Inflammatory macrophage treated with lipopolysaccharide for 4 hours (primary cell): ENCODE measurements at places on chromosomes 11 and 22.

DNA sequence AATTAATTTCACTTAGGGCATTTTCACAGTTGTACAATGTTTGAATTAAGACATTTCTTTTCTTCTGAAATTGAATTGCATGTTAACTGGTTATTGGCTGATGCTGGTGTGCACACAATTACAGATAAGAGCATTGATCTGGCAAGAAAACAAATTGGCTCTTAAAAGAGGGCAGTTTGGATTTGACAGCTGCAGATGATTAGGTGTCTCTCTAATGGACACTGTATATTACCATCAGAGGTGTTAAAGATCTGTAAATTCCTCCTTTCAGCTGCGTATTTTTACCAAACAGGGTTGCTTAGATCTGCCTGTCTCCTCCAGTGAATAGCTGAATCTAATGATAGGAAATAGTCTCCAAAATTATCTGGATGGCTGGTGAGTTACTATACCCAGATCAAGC lies 198.5 kb downstream of the BLID start:
- no peak for DNase-seq

DNA sequence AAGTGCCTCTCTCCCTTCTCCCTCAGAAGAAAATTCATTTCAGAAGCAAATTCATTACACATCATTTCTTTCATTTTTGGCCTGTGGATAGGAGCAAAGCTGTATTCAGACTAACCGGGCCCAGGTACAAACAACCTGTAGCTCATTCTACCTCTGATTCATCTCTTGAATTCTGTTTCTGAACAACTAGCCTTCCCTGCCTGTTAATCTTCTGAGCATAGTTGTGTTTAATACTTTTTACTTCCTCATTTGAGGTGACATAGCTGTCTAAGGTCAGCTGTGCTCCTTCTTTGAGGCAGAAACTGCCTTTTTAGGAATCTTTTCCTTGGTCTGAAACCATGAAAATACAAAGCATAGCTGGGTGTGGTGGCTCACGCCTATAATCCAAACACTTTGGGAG lies 12.6 kb upstream of the IL18BP start:
- peak; percentile 31 for DNase-seq

DNA sequence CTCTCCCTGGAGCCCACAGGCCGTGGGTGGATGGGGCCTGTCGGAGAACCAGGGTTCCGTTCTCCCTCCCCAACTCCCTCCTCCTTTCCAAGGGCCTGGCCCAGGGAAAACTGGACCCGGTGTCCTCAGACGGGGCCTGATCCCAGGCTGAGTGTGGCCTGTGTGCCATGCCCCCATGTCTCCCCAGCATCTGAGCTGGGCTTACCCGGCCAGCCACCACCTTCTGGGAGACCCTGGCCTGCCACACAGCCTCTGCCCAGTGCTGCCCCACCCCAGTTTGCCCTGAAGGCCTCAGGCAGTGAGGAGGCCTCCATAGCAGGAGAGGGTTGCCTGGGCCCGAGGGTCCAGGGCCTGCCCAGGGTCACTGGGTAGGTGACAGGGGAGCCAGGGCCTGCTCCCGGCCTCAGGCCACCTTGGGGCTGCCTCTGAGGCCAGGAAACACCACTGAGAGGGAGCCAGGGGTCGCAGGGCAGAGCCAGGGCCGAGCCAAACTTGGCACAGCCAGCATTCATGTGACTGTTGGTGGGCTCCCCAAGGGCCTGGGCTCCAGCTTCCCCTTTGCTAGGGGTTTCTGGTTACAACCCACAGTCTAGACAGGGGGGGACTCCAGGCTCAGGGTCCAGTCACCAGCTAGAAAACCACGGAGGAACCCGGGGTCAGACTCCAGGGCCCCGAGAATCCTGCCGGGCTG lies 590 bp upstream of the IFITM10 start:
- DNase-seq: no peak

GRCh38 chr11:40170078-40170477 lies 1289.4 kb downstream of the LRRC4C start:
- no peak for DNase-seq

DNA sequence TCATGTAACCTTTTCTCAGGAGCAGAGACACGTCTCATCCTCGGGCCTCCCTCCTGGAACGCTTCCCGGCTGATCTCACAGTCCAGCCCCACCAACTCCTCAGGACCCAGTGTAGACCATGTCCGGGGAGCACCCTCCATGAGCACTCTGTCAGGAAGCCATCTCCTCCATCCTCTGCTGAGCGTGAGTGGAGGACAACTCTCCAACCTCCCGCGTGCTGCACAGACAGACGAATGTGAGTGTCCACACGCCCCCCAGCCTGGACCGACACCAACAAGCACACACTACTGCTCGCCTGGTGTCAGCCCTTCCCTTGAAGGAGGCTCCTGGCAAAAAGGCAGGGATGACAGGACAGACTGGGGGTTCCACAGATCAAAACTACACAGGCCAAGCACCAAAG lies 86.6 kb downstream of the SHANK2 start:
- DNase-seq: no peak

- no peak for DNase-seq
Observed at GRCh38 chr11:134623711-134624110, 211.7 kb upstream of the B3GAT1 start.

DNA sequence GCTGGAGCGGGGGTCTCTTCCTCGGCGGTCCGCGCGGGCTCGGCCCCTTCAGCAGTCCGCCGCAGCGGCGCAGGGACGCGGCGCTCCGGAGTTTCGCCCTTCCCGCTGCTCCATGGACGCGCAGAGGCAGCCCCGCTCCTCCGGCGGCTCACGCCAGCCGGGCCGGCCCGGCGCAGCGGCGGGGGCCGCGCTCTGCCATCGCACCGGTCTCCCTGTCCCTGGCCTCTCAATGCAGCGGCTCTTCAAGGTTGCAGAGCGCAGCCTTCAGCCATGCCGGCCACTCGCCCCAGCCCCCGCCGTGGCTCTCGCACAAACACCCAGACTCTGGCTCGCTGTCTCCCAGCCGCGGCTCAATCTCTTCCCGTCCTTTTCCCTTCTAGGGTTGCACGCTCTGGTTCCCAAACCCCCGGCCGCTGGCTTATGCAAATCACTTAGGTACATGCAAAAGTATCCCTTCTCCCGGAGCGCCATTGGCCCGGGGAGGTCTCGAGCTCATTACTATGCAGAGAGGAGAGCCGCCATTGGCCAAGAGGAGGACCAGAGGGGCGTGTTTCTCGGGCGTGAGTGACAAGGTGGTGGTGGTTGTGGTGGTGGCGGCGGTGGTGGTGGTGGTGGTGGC lies at the start of gene LGR4:
LGR4 (minus strand) TSS at position 393 of the 619 bp plus-strand sequence. CDS start 488 bp downstream, outside the sequence.
- DNase-seq: peak; percentile 86

GRCh38 chr11:73187854-73188253 lies 30.2 kb upstream of the P2RY2 start:
- DNase-seq: no peak

GRCh38 chr22:37672206-37672919 lies 3.1 kb upstream of the LGALS1 start:
- no peak for DNase-seq

- DNase-seq: no peak
Observed at GRCh38 chr11:62122076-62122475, 1.7 kb upstream of the INCENP start.

GRCh38 chr11:104254347-104254746 lies 90.4 kb upstream of the PDGFD start:
- peak; percentile 7 for DNase-seq

- DNase-seq: no peak
Observed at GRCh38 chr11:28417601-28418323, 309.6 kb downstream of the METTL15 start.

DNA sequence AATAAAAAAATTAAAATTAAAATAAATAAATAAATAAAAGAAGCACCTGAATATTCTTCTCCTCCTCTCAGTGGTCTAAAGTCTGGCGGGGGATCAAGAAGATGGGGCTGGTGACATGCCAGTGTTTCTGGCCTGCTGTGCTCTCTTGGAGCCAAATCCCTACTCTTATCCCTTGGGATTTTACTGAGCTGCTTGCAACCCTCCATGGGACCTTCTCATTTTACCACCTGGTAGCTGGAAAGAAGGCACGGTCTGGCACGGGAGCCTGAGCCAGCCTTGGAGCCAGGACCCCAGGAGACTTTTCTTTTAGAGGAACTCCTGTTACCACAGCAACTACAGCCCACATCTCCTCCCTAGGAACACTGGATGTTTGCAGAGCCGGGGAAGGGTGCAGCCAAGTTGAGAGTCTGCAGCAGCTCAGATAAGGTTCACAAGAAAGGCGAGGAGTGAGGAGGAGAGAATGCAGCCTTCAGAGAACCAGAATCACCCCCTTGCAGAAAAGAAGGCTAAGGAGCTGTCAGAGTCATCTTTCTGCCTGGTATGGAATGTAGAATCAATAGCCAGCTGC lies 21.4 kb downstream of the CD6 start:
- no peak for DNase-seq

DNA sequence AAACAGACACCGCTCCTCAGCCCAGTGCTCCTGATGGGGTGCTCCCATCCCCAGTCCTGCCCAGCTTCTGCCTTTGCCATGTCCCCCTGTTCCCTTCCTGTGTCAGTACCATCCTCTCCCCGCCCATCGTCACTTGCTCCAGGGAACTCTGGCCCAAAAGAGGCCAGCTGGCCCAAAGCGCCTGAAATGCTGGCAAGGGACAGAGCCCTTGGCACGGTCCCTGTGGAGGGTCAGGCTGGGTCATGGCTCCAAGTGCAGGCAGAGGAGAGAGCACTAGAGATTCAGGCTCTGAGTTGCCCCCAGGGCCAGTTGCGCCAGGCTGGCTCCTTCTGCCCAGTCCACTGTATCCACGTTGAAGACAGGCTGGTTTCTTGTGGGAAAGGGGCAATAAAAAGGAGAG lies 8.4 kb upstream of the HDHD5 start:
- DNase-seq: no peak

DNA sequence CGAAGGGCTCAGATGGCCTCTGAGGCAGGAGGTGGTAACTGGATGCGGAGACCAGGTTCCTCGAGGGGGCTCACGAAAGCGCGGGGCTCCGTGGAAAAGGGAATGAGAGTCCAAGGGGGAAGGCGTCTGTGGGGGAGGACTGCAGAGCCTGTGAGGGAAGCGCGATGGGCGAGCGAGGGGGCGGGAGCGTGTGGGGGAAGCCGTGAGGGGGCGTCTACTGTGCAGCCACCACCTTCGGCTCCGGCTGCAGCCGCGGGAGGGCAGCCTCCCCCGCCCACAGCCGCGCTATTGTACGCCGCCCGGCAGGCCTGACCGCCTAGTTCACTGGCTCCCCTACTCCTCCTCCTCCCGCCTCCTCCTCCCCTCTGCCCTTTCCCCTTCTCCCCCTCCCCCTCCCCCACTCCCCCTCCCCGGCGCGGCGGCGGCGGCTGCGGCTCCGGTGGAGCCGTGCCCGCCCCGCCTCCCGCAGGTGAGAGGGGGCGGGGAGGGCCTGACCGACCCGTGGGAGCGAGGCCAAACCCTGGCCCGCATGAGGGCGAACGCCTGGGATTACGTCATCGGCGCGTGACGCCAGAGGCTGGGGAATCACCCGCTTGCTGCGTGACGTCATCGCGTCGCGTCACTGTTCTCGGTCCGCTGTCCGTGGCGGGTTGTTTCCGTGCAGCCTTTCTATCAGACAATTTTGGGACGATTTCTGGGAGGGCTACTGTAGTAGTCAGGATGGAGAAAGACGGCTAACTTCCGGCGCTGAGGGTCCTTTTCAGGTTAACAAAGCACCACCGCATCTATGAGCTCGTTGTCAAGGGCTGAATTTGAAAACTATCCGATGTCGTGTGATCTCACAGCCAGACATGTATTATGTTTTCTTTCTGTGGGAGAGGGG lies at the start of gene PAK1:
PAK1 (minus strand) TSS at position 294 of the 883 bp plus-strand sequence. CDS start 81,574 bp downstream, outside the sequence.
- peak; percentile 92 for DNase-seq

- DNase-seq: no peak
Observed at GRCh38 chr22:47967831-47968230, 1205.4 kb downstream of the TBC1D22A start.

GRCh38 chr11:73267906-73268540 lies 4.1 kb upstream of the P2RY6 start:
- no peak for DNase-seq

DNA sequence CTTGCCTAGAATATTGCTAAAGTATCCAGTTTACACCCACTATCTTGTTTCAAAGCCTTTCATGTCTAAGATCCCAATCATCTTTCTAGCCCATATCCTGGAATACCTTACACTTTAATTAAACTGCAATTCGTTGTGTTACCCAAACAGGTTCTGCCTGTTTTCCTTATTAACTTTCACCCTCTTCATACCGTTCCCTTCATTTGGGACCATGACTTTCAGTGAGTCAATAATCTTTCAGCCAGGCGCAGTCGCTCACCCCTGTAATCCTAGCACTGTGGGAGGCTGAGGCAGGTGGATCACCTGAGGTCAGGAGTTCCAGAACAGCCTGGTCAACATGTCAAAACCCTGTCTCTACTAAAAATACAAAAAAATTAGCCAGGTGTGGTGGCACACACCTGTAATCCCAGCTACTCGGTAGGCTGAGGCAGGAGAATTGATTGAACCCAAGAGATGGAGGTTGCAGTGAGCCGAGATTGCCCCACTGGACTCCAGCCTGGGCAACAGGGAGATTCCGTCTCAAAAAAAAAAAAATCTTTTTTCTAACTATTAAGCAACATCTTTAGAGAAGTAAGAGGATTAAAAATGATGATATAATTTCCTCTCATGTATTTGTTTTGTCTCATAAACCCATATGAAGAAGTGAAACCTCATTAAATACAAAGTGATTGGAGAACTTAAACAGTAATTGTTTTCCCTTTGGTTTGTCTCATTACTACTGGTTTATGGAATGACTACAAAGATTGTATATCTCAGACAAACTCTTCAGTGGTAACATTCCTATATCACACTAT lies 20.7 kb downstream of the DMC1 start:
- peak; percentile 95 for DNase-seq

GRCh38 chr11:3203221-3204043 lies 15.2 kb downstream of the MRGPRG start:
- DNase-seq: no peak

DNA sequence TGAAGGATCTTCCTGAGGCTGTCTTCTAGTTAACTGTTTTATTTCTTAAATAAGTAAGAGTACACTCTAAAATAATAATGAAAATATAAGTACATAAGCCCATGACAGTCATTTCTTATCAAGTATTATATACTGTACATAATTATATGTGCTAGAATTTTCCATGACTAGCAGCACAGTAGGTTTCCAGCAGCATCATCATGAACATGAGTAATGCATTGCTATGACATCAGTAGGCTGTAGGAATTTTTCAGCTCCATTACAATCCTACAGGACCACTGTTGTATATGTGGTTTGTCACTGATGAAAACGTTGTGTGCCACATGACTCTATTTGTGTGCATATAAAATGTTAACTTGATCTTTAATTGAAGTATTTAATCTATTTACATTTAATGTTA lies 22.0 kb downstream of the ZNF202 start:
- DNase-seq: no peak

- DNase-seq: no peak
Observed at GRCh38 chr11:11481371-11481770, 128.3 kb upstream of the CSNK2A3 start.

DNA sequence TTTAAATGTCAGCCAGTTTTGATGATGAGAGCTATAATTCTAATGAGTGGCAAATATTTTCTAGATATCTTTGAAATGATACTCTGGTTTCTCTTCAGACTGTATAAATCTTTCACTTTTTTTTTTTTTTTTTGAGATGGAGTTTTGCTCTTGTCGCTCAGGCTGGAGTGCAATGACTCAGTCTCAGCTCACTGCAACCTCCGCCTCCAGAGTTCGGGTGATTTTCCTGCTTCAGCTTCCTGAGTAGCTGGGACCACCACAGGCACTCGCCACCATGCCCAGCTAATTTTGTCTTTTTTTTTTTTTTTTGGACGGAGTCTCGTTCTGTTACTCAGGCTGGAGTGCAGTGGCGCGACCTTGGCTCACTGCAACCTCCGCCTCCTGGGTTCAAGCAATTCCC lies 113.6 kb downstream of the TEAD1 start:
- DNase-seq: no peak
